MCF 10A (cell line): ENCODE measurements at places on chromosomes 4 and X.

DNA sequence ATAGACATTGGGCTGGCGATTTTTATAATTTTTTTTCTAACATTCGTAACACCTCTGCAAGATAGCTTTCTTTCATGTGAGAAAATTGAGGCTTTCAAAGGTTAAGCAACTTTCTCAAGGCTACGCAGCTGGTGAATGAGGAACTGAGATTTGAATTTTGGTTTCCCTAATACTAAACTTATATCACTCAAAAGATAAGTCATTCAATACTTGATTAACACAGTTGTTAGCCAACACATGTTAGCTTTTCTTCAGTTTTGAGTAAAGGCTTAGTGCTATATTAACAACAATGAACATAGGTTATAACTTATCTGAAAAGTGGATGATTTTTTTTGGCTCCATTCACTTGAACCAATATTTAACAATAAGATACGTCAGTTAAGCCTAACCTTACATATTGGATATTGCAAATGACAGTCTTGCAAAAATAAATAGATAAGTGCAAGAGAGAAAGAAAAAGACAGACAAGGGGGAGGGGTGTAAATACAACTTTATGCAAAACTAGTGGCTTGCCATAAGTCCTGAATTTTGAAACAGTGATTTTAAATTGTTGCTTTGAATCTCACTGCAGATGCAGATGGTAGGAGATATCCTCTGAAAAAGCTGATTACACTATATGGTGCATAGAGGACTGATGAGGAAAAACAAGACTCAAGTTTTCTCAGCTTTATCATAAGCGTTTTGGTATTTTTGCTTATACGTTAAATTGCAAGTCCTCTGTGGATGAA lies 11.1 kb upstream of the GPM6A start:
- DNase-seq, result no peak

DNA sequence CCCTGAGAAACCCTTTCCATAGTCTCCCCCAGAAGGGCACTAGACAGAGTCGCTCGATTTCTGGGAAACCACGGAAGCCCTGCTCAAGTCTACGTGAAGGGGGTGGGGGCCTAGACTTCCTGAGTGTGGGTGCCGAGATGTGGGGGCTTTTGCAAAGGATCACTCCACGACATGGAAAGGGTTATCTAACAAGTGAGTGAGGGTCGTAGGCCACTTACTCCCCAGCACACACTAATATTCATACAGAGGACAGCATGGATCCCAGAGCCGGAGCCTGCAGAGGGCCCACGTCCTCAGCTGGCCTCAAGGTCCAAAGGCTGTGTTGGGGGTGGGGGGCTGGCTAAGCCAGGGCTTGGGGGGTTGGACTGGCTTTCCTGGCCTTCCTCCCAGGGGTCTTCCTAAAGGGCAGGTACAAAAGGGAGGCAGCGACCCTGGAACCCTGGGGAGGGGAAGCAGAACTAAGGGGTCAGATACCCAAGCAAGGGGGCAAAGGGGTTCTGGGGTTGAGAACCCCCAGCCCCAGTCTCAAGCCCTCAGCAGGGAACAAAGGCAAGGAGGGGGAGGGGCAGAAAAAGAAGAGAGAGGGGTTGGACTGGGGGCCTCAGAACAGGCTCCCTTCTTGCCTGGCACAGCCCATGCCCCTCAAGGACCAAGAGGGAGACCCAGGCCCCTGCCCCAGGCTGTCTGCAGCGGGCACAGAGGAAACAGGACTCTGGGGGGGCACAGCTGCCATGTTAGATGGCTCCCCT lies 1.6 kb downstream of the HMX1 start:
- DNase-seq, result no peak

DNA sequence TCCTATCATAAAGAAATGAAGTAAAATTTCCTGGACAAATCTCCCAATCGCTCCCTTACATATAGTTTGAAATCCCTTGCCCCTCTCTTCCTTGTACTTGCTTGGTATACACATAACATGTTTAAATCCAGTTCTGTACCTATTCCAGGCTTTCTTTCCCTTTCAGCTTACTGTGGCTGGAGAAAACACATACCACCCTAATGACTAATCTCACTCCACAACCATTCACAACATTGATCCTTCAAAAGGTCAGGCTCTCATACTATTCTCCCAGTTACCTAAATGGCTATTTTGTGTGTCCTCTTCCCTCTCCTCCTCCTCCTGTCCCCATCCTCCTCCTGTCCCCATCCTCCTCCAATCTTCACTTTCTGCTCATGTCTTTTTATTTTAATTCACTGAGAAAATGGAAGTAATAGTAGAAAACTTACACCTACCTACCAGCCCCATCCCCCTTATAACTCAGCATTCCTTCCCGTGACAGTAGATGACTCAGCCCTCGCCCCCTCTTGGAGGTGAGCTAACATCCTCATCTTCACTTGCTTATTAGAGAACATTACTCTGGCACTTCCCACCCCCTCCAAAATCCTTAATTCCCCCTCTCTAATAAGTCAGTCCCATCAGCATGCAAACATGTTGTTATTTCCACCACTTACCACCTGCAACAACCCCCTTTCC lies 77.5 kb downstream of the IL15 start:
- peak; percentile 60 for DNase-seq

- DNase-seq, result no peak
These were observed 292.4 kb downstream of the SLC7A11 start for GRCh38 chr4:137949746-137950145.

- DNase-seq, result no peak
These were observed 2.7 kb downstream of the L1CAM start for GRCh38 chrX:153883163-153883843.

DNA sequence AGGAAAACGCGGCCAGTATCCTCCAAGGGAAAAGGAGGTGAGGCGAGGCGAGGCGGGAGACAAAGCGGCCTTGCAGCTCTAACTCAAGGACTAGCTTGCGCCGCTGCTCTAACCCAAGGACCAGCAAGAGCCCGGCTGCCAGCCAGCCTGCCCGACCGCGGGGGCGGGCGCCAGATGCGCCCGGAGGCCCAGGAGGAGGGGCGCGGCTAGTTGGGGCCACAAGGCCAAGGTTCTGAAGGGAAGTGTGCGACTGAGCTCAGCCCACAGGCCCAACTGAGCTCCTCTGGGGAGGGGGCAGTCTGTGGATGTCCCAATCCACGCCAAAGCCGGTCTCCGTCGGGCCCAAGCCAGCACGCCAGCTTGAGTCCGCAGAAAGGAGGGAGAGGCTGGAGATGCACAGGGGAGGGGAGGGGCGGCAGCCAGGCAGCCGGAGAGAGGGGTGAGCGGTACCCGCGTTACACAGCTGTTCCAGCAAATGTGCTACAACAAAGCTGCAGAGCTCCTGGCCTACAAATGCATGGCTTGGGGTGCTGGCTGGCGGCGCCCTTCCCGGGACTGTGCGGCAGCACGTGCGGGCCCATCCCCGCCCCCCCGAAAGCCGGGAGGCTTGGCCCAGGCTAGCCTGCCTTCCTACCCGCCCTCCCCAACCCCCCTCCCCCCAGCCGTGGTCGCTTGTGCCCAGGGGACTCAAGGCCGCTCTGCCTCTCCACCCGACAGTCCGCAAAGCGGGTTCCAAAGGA lies 637 bp downstream of the AMER1 start:
- peak; percentile 34 for DNase-seq

GRCh38 chr4:152462695-152463094 lies 73.2 kb downstream of the FBXW7 start:
- no peak for DNase-seq

DNA sequence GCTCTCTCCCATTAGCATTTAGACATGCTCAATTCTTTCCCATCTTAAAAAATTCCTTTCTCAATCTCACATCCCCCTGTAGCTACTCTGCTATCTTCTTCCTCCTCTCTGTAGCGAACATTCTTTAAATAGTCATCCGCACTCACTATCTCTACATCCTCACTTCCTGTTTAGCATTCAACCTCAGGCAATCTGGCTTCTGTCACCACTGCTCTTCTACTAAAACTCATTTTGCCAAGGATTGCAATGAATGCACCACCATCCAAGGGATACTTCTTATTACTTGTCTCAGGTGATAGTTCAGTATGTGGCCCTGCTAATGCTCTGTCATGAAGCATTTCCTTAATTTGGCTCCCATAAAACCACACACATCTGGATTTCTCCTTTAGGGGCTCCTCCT lies 10.9 kb upstream of the TET2 start:
- no peak for DNase-seq

GRCh38 chrX:8067754-8068462 lies 103.2 kb downstream of the VCX2 start:
- DNase-seq, result peak; percentile 82

DNA sequence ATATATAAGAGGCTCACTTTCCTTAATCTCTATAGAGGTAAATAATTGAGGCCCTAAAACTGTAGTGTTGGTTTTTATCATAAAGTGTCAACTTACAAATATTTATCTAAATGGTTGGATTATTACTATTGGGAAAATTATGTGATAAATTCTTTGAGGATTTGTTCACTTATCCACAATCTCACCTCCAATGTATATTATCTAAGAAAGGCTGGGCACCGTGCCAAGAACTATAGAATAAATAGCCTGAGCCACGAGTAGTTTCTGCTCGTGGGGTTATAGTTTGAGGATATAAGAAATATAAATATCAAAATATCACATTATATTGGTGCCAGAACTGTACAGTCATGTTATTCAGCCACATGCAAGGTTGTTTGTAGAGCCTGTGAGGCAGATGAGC lies 177.9 kb downstream of the VEGFC start:
- DNase-seq, result peak; percentile 30

DNA sequence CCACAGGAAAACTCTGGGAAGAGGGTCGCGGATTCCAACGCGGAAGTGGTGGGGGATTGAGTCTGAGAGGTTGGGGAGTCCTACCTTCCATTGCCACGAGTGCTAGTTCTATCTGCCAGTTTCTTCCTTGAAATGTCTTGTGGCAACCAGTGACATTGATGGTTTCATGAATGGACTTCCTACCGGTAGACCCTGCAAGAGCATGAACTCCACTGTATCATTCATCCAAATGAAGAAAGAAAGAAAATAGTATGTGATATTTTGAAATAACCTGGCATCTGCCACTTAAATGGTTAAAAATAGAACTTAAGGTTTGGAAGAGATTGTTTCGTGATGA lies 1.1 kb upstream of the SLC10A7 start:
- peak; percentile 24 for DNase-seq

GRCh38 chr4:10074767-10075105 lies 41.9 kb downstream of the WDR1 start:
- peak; percentile 68 for DNase-seq

GRCh38 chr4:184255871-184256642 lies 38.4 kb upstream of the ENPP6 start:
- no peak for DNase-seq

DNA sequence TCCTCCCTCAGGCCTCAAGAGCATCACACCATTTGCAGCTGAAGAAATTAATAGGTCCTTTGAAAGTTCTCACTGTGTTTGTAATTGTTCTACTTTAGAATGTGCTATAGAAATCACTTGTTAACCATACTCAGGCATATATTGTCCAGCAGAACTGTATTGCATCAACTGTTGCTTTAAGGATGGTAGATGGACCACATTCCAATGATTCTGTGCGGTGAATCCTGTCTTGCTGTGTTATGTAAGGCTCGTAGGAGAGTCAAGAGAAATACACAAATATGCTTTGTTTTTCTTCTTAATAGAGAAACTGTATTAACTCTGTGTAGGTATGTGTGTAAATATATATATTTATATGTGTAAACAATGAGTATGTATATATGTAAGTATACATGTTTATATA lies 6.3 kb upstream of the ADGRA3 start:
- DNase-seq, result no peak

- no peak for DNase-seq
These were observed 5.5 kb downstream of the TEX13D start for GRCh38 chrX:124337916-124338315.

DNA sequence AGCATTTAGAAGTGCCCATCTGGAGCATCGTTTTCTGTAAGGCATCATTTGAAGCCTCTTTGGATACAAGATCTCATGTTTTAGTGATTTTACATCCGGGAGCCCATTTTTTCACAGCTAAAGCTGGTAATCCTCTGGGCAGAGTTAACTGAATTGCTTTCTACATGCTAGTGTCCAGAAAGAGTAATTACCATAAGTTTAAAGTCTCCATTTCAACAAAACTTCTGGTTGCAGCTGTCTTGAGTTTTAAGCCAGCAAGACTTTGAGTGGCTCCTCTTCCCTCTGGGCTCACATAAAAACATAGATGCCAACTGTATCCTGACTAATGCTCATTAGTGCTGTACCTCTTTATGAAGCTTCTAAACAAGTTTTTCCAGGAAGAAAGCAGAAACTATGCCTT lies 65.4 kb downstream of the GPRIN3 start:
- no peak for DNase-seq

DNA sequence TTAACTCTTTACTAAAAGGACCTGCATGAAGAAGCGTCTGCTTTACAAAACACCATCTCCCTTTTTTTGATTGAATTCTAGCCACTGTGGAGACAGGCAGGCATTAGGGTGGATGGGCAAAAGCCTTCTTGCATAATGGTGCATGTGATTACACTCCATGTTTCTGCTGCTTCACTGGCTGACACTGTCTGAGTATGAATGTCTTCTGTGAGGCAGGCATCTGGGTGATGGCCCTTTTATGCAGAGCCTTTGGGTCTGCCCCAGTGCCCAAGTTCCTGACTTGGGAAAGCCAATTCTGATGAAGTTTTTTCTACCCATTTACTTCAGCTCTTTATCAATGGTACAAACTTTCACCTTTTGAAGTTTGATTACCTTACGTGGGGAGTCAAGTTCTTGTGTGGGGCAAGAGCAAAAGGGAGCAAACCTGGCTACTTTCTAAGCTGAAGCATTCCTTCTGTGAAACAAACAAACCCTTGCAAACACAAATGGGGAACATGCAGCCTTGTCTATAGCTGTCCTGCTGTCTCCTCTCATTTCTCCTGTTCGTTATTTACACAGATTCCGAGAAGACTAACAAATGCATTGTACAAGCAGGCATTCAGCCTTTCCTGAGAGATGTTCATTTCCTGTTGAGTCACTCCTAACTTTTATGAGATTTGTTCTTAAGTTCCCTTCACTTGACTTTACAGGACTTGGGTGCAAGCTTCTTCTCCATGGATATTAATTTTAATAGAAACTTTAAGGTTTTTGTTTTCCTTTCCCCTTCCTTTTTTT lies 301.9 kb downstream of the TLL1 start:
- peak; percentile 31 for DNase-seq

- DNase-seq, result no peak
These were observed 5.7 kb downstream of the SYAP1 start for GRCh38 chrX:16725072-16725471.

GRCh38 chrX:9163214-9163709 lies 129.3 kb upstream of the FAM9B start:
- DNase-seq, result peak; percentile 49
